Fibroblast of skin of right quadriceps (primary cell): ENCODE measurements at places on chromosomes 3 and 15.

DNA sequence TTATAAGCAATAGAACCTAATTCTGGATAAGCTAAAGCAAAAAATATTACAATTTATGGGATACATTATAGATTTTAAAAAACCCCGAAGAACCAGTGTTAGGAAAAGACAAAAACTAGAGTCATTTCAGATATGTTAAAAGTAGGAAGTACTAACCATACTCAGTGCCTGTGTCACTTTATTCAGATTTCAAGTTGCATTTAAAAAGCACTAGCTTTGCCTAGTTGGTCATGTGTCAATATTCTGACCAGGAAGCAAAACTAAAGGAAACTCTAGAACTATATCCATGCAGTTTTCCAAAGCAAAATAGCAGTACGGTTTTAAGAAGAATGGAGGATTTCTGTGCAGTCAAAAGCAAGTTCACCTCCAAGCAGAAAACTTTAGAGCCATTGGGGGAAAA, 88.4 kb downstream of the RAP2B start:
- no peak for DNase-seq

DNA sequence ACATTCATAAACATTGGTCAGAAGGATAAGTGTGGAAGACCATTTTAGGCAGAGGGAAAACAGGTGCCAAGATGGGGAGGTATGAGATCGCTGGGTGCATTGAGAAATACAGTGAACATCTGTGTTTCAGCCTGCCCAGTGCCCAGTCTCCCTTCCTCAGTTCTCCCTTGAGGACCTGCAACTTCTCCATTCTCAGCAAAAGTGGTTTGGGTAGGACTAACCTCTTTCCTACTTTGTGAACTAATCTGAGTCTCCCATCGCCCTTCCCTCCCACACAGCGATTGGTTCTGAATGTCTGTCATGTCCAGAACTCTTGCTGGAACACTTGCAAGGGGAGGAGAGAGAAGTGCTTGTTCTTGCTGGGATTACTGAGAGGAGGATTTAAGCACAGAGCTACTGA, 10.9 kb upstream of the CCNL1 start:
- no peak for DNase-seq

- DNase-seq = no peak
Measured at GRCh38 chr15:84598250-84598649, 2.6 kb upstream of the ZSCAN2 start.

DNA sequence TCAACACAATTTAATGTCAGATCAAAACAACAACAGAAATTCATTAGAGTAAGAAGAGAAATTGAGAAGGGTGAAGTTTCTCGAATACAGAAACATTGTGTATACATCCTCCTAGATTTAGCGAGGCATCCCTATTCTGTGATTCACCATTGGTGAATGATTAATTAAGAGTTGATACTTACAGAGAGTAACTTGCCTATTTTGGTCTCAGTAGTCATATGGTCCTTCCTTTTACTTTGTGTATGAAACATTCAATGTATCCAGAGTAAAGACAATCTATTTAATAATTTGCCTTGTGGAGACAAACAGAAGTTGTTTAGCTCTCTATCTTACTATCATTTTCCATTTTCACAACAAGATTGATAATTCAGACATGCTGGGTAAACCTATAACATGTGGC, 432.0 kb downstream of the ZPLD1 start:
- DNase-seq = no peak

GRCh38 chr3:105483476-105483875, 116.8 kb downstream of the ALCAM start:
- DNase-seq = no peak

- no peak for DNase-seq
Measured at GRCh38 chr3:141784531-141784930, 21.3 kb downstream of the GRK7 start.
